Cardiac muscle cell (in vitro differentiated cells and primary cell): ENCODE measurements at places on chromosomes 7 and 10. TPM values are rescaled to one million over a fixed set of nuclear protein-coding genes. Genes with fewer than 3 reads are reported as not detected.

GRCh38 chr7:76395965-76396726 lies 13.4 kb downstream of the SSC4D start:
- no peak for DNase-seq

DNA sequence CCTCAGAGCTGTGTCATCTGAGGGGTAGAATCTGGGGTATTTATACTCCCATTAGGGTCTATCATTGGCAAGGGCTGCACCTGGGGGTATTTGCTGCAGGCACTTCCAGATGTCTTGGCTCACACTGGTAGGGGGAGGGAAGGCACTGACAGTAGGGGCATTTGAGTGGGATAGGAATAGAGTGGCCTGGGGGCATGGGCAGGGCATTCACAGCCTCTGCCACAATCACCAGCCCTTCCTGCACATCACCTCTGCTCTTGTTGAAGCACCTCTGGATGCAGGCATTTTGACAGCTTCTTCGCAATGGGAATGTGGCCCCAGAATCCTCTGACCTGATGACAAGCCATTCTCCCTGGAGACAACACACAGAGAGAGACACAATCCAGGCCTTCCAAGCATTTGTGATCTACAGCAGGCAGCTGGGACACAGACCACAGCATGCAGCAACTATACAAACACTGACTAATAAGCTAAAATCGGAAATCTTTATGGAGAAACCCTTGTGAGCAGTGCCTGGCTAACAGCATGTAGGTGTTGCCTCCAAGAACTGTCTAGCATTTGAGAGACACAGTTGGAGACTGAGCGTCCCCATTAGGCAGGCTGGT lies 178.5 kb downstream of the KCNMA1 start:
- peak; percentile 59 for DNase-seq

- DNase-seq = no peak
Measured at GRCh38 chr7:135353832-135354231, 120.2 kb downstream of the STRA8 start.

- DNase-seq = no peak
Measured at GRCh38 chr10:420154-421121, 269.0 kb downstream of the DIP2C start.

DNA sequence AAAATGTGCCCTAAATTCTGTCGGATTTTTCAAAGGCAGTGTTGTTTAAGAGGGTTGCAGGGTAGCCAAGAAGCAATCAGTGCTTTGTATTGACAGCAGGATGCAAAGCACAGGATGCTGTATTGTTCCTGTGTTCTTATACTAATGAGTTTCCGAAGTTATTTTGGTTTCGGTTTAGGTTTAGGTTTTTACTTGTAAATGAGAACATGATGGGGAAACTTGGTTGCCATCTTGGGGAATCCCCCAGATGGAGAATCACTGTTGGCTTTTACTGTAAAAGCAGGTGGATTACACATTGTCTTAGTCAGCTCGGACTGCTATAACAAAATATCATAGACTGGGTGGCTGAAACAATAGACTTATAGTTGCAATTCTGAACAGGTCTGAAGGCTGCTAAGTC lies 72.1 kb downstream of the INHBA start:
- DNase-seq = no peak

- DNase-seq = no peak
Measured at GRCh38 chr7:116592445-116592844, 67.6 kb downstream of the CAV1 start.

DNA sequence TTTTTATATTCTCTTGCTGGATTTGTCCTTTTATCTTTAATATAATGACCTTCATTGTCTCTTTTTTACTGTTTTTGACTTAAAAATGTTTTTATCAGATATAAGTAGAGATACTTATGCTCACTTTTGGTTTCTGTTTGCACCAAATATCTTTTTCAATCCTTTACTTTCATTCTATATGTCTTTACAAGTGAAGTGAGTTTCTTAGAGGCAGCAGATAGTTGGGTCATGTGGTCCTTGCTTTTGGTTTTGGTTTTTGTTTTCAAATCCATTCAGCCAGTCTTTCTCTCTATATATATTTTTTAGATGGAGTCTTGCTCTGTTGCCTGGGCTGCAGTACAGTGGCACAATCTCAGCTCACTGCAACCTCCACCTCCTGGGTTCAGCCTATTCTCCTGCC lies 932.4 kb upstream of the LRRTM3 start:
- DNase-seq = no peak

GRCh38 chr7:94971051-94971867 lies 63.9 kb downstream of the PPP1R9A start:
- DNase-seq = no peak

EN2 gene
- not detected in 2 replicates for total RNA-seq

SLC26A5 gene
- total RNA-seq = 0.11 and 0.15 TPM in 2 replicates
